ENCODE measurements at places on chromosomes 12 and 14.
A peak's percentile ranks its signal among the peaks of the same experiment; 100 is the strongest.

GRCh38 chr14:79493081-79493645 lies 718.1 kb downstream of the DIO2 start:
- no peak for DNase-seq

DNA sequence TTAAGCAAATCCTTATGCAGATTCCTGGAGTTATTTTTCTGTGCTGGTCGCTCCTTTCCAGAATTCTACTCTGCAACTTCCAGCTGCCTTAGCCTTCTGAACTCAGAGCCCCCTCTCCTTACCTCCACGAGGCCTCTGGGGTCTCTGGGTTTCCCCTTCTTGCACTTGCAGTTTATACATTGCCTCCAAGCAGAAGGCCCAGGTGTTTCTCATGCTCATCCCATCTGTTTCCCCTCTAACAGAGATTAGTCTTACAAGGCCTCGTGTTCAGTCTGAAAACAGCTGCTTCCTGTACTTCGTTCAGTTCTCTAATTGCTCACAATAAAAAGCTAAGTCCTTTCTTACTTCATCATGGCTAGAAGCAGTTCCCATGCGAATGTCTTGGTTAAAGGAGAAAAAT lies 134.4 kb upstream of the FGD4 start:
- DNase-seq = no peak

- no peak for DNase-seq
These were observed 25.8 kb downstream of the TAOK3 start for GRCh38 chr12:118346895-118347294.

GRCh38 chr14:53956427-53957201 lies at the start of gene BMP4:
Gene BMP4 (minus strand): TSS chr14:53956825. CDS start chr14:53952222, 4,603 bp downstream.
- DNase-seq = peak; percentile 91

DNA sequence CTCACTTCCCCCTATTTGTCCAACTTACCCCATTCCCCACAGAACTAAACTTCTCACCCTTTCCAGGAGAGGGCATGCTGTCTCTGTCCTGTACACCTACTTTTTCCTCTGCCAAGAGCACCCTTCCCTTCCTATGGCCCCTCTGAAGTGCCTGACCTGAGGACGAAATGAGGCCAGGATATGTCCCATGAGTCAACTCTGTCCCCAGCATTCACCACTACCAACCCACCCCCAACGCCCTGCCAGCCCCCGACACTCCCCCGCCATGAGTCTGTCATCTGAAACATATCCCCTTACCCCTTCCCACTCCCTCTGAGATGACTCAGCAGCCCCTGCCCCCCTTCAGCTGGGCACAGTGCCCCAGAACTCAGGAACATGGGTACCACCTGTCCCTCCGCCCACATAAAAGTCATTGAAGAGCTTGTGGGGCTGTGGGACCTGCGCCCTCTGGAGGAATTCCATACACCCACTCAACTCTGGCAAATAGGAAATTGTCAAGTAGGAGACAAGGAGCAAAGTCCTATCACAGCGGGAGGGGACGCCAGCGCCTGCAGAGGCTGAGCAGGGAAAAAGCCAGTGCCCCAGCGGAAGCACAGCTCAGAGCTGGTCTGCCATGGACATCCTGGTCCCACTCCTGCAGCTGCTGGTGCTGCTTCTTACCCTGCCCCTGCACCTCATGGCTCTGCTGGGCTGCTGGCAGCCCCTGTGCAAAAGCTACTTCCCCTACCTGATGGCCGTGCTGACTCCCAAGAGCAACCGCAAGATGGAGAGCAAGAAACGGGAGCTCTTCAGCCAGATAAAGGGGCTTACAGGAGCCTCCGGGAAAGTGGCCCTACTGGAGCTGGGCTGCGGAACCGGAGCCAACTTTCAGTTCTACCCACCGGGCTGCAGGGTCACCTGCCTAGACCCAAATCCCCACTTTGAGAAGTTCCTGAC lies 26.3 kb downstream of the ITGA7 start:
- peak; percentile 92 for DNase-seq

GRCh38 chr12:106982229-106982628 lies 4.7 kb downstream of the MTERF2 start:
- DNase-seq = no peak

DNA sequence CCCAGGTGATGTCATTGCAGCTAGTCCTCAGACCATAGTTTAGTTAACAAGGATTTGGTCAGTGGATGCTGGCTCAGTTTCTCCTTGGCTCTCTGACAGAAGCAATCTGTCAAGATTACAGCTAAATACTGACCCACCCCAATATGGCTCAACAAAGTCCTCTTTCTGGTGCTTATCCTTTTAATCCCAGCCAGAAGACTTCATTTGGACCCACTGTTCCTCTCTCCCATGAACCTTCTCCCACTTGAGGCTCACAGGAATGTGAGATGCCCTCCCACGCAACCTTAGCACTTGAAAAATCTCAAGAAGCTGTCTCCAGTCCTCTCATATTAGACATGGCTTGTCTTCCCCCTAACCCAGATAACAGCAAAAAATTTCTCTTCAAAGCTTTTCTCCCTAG lies 47.7 kb downstream of the C12orf50 start:
- DNase-seq = no peak

GRCh38 chr12:131282292-131283080 lies 328.8 kb downstream of the ADGRD1 start:
- DNase-seq = no peak

DNA sequence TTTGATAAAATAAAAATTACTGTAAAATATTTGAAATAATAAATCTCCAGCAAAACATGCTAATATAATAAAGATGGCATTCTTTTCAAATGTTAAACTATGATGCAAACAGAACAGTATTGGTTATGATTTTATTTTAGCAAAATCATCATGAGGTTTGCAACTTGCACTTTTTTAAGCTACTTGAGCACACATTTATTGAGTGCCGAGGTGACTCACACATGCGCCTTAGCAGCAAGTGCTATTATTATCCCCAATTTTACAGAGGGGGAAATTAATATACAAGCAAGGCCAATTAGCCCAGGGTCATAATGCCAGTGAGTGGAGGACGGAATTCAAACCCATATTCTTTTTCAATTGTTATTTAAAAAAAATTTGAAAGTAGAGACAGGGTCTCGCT lies 7.3 kb downstream of the DYRK4 start:
- DNase-seq = no peak

GRCh38 chr12:94982456-94982855 lies 21.0 kb downstream of the NDUFA12 start:
- no peak for DNase-seq

DNA sequence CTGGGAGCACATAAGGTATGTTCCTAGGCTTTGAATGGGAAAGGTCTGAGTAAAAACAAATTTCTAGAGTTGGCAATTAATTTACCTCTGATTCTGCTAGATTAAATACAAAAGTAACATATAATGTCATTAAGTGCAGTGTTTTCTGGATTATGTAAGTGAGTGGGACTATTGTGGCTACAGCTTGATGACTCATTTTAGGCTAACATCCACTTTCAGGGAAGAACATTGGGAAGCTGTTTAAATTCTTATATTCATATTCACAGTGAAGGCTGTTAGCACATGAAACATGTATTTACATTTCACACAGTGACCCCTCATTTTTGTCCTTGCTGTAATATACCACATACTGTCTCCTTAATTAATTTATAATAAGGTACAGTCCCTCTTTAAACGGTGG lies 13.2 kb upstream of the BMAL2 start:
- peak; percentile 23 for DNase-seq

GRCh38 chr12:38588624-38589305 lies 272.2 kb downstream of the ALG10B start:
- no peak for DNase-seq

GRCh38 chr12:81083906-81084513 lies 6.1 kb downstream of the ACSS3 start:
- DNase-seq = peak; percentile 25

GRCh38 chr12:12908252-12908651 lies 16.9 kb downstream of the GPRC5A start:
- DNase-seq = no peak

DNA sequence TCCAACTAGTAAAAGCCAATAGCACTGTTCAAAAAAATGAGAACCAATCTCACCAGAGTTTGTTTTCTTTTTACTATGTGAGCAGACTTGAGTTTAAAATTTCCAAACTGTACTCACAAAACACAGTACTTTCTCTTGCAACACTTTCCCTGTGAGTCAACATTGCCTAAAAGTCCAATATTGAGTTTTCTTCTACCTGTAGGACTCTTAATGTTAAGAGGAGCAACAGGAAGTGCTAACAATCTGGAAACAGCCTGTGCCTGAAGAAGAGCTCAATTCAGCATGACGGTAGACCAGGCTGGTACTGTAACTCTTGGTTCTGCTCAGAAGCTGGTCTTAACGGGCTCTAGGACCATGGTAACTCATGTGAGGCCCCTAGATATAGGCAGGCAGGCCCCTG lies 144.3 kb downstream of the MED13L start:
- DNase-seq = peak; percentile 25

GRCh38 chr12:69534389-69534822 lies 50.9 kb upstream of the CCT2 start:
- peak; percentile 55 for DNase-seq

DNA sequence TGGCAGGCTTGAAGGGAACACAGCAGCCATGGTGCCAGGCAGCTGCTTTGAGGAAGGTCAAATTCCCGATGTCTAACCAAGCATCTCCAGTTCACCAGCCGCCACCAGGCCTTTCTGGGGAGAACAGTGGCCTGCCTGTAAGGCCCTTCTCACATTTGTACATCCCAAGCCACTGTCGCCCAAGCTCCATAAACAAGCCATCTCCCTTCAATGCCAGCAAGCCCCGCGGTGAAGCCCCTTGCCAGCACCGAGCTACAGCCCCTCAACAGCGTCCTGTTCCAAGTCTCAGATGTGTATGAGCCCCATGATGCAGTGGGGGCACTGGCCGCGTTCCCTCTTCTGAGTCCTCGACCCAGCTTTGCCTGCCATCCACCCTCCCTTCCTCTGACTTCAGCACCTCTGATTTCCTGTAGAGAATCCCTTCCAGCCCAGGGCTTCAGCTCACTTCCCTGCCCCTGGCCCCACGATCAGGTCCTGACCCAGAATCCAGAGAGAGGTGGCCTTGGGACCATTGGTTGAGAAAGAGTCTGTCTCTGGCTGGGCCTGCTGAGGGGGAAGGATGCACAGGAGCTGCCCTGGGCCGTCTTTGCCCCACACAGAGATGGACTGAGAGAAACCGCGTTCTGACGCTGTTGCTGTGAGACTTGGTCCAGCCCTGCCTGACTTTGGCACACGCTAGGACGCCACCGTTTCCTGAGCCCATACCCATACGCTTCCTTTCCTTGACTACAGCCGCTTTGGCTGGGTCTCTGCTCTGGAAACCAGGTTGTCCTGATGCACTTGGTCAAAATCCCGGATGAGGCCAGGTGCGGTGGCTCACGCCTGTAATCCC lies 1.9 kb upstream of the MMP17 start:
- peak; percentile 43 for DNase-seq

DNA sequence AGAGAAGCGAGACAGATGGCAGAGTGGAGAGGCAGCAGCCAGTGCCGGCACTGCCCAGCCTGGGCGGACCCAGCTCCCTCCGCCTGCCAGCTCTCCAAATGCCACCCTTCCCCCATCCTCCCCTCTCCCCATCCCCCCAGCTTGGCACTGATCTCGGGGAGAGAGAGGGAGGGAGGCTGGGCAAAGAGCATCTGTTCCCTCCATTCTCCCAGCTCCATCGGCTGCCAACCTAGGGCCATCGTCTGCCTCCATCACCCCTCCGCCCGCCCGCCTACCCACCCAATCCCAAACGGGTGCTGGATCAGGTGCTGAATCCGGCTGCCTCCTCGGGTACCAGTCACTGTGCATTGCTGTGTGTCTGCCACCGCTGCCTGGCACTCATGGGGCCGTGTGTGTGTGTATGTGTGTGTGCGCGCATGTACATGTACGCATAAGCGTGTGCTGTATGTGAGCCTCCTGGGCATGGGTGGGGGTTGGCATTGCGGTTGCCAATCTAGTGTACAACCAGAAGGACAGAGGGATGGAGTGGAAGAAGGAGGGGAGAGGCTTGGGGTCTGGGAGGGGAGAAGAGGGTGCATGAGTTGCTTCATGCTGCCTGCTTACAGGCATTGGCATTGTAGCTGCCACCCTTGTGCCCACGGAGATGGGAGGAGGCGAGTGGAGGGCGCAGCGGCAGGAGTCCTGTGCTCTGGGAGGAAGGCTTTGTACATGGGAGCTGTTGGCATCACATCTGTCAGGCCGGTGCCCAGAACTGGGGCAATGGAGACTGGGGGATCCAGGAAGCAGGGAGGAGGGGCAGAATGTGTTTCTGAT lies 38.4 kb downstream of the ZFHX2 start:
- DNase-seq = no peak

GRCh38 chr14:68668531-68668930 lies 124.3 kb downstream of the ZFP36L1 start:
- DNase-seq = no peak

GRCh38 chr14:64123241-64123822 lies 170.8 kb downstream of the ESR2 start:
- no peak for DNase-seq

GRCh38 chr14:61433169-61433568 lies 111.8 kb downstream of the PRKCH start:
- peak; percentile 9 for DNase-seq

DNA sequence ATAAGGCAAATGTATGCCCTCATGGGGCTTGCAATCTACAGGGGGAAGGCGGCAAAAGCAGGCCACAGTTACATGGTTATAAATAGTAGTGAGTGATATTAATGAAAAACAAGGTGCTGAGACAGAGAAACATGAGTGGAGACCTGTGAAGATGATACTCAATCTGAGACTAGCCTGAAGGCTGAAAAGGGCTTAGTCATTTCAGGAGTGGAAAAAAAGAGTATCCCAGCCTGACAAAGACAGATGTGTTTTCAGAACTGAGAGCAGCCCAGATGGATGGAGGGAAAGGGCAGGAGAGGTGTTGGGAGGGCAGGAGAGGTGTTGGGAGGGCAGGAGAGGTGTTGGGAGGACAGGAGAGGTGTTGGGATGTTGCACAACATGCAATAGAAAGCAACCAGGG lies 181.9 kb downstream of the C12orf42 start:
- peak; percentile 26 for DNase-seq

DNA sequence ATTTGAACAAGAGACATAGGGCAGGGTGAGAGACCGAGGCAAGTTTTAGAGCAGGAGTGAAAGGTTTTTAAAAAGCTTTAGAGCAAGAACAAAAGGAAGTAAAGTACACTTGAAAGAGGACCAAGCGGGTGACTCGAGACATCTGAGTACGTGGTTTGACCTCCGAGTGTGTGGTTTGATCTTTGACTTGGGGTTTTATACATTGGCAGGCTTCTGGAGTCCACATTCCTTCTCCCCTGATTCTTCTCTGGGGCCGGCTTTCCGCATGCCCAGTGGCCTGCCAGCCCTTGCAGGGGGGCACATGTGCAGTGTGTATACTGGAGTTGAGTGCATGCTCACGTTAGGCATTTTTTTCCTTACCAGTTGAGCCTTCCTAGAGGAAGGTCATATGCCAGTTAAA lies 96.3 kb downstream of the SLC15A4 start:
- no peak for DNase-seq

GRCh38 chr14:71143381-71144290 lies 236.4 kb downstream of the PCNX1 start:
- peak; percentile 47 for DNase-seq

GRCh38 chr12:54370171-54370730 lies 6.0 kb upstream of the GPR84 start:
- DNase-seq = peak; percentile 87

- peak; percentile 94 for DNase-seq
These were observed 20.1 kb downstream of the STX2 start for GRCh38 chr12:130818635-130819576.
